Activated T-helper 1 cell treated with anti-CD3 and anti-CD28 coated beads, Interleukin-2, amount 50 U/mL, for 16 hours (primary cell): ENCODE measurements at places on chromosomes 2 and 18.

GRCh38 chr18:48872234-48873145 is 78.3 kb downstream of the SMAD7 start:
- DNase-seq, result no peak

GRCh38 chr2:239266779-239267287 is 134.0 kb downstream of the HDAC4 start:
- DNase-seq, result no peak

DNA sequence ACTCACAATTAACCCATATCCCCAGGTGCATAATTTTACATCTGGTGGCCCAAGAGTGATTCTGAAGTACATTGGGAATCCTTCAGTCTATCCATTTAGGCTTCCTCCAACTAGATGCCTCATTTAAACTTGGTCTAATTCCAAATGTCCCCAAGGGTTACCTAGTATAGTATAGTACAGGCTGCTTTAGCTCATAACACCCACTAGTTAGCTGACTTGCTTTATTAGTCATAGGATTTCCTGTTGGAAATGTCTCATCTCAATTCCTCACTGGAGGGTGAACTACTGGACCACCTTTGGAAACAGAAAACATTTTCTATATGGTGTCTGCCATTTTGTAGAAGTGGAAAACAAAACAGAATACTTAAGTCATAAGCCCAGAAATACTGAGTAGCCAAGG is 202.5 kb upstream of the SESTD1 start:
- no peak for DNase-seq

DNA sequence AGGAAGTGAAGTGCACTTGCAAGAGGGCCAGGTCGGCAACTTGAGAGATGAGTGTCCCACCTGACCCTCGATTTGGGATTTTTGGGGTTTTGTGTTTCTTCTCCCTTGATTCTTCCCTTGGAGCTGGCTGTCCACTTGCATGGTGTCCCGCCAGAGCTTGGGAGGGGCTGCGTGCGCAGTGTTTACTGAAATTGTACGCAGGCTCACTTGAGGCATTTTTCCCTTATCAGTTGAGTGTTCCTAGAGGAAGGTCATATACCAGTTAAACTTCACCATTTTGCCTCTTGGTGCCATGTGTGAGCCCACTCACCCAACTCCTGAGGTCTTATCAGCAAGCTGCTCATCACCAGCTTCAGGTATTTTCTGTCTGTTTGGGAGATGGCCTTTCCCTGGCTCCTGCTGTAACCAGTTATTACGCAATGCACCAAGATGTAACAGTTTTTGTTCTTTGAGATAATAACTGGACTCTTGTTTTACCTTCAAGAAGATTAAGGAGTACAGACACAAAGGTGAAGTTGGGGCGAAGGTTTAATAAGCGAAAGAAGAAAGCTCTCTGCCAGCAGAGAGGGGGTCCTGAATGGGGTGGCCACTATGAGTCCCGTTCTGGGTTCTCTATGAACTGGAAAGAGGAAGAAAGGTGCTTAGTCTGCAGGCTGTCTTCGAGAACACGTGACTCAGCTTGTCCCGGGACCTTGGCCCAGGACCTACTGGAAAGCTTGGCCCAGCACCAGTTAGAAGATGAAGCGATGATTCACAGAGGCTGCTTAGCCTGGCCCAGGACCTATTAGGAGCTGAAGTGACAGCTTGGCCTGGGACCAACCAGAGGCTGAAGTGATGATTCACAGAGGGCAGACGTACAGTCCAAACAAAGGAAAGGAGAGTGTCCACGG is 21.5 kb upstream of the TXNL4A start:
- no peak for DNase-seq

- DNase-seq, result no peak
Measured at GRCh38 chr2:150624001-150624401, 136.5 kb upstream of the RND3 start.

GRCh38 chr2:199356412-199356811 is 101.3 kb downstream of the SATB2 start:
- no peak for DNase-seq

DNA sequence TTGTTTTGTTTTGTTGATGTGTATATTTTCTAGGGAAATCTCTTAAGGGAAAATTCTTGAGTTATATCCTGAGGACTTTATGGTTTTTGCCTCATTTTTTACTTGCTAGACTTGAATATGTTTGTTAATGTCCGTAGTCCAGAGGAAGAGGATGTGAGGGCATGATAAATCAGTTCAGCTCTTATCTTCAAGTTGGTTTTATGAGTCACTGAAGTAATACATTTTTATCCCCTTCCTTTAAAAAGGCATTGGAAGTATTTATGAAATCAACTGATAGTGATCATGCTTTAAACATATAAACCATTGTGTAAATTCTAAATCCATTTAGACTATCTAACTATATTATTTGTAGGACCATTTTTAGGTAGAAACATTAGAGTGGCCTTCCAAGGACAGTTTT is 43.9 kb upstream of the CYBRD1 start:
- no peak for DNase-seq

DNA sequence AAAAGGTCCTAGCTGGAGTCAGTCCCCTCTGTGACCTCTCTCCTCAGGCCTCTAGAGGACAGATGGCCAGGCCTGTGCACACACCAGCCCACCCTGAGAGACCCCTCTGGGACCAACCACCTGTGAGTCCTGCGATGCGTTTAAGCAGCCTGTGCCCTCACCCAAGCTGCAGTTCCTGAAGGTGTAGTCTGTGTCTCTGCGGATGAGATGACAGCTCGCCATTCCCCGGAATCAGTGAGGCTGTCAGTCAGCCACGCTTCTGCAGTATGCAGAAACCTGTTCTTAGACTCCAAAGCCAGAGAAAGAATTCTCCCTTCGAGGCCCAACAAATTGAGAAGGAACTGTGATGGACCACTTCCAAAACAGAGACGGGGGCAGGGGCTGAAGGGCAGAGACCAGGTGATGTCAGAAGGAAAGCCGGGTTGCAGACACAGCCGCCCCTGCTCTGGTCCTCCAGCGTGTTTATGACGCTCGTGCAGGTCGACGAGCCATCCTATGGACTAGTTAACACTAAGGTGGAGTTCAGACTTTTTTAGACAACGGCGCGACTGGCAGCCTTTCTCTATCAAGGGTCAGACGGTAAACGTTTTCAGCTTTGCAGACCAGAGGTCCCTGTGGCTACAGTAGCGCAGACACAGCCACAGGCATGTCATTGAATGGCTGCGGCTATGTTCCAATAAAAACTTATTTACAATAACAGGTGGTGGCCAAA is 10.2 kb downstream of the MTERF4 start:
- no peak for DNase-seq
